ENCODE measurements at places on chromosomes 16 and 17.

- DNase-seq: no peak
Measured at GRCh38 chr17:27569884-27570577, 61.0 kb upstream of the LGALS9 start.

DNA sequence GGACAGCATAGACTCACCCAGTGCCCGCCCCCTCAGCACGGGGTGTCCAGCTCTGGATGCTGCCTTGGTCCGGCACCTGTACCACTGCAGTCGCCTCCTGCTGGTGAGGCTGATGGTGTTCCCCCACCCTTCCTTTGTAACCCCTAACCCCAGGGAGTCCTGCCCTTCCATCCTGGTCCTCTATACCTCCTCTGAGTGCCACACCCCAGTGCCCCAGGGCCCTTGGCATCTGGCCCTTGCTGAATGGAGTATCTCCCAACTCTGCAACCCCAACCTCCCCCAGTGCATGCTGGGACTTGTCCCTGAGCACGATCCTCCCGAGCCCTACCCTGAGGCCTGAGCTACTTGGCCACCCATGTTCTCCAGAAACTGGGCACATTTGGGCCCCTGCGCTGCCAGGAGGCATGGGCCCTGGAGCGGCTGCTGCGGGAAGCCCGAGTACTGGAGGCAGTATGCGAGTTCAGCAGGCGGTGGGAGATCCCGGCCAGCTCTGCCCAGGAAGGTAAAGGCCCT, 15.8 kb downstream of the RIPOR1 start:
- DNase-seq: no peak

- DNase-seq: no peak
Measured at GRCh38 chr17:67359960-67360791, 6.2 kb downstream of the PSMD12 start.

DNA sequence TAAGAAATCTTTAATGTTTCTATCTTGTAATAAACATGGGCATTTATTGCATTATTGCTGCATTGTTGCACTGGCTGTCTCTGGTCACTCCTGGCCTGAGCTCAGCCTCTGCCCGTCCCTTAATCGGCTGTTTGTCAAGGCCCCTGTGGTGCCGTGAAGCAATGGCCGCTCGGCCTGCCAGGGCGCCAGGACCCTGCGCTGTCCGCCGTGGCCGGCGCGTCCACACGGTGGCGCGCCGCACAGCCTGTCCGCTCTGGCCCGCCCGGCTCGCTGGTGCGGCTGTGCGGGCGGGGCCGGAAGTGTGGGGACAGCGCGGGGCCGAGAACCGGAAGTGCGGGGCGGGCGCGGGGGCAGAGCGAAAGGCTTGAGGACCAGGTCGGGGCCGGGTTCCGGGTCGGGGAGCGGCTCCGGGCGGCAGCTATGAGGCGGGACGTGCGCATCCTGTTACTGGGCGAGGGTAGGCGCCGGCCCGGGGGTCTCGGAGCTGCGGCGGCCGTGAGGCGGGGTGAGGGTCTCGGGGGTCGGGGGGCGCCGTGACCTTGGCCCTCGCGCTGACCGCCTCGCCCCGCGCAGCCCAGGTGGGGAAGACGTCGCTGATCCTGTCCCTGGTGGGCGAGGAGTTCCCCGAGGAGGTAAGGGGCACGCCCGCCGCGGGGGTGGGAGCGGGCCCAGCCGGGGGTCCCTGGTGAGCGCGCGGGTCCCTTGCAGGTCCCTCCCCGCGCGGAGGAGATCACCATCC, at the start of gene RHOT2:
Gene RHOT2, plus strand, starts transcription at position 353 of the 739 bp plus-strand sequence. Its CDS starts 68 bp downstream, at position 421.
- peak; percentile 96 for DNase-seq

GRCh38 chr16:86798247-86799041, 220.1 kb downstream of the FOXL1 start:
- DNase-seq: no peak

- DNase-seq: no peak
Measured at GRCh38 chr16:55044201-55044975, 113.7 kb downstream of the IRX5 start.

- DNase-seq: no peak
Measured at GRCh38 chr17:44905006-44906000, 6.1 kb upstream of the EFTUD2 start.

DNA sequence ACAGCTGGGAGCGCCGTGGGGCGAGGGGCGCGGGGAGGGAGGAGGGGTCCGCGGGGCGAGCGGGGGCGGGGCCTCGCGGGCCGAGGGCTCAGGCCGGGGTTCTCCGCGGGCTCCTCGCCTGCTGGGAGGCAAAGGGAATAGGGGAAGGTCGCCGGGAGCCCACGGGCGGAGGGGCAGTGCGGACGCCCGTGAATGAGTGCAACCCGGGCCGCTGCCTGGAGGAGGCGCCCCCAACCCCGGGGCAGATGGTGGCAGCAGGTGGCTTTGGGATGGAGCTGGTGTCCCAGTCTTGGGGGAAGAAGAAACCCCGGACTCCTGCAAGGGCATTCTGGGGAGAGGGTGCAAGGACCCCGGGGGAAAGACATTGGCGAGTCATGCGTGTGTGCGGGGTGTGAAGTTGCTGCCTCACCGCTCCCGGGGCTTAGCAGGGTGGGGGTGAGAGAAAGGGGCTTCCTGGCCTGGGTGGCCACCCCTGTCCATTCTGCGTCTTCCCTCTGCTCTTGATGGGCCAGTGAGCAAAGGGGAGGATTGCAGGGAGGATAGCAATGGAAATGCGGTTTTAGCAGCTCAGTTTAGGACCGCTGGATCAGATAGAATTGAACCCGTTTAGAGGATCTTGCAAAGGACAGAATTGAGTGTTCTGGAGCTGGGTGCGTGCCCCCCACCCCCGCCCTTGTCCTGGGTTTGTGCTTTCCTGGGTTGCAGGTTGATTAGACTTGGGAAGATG, 526 bp downstream of the KIAA0513 start:
- DNase-seq: no peak

GRCh38 chr17:67217446-67217845, 27.6 kb downstream of the HELZ start:
- DNase-seq: no peak

DNA sequence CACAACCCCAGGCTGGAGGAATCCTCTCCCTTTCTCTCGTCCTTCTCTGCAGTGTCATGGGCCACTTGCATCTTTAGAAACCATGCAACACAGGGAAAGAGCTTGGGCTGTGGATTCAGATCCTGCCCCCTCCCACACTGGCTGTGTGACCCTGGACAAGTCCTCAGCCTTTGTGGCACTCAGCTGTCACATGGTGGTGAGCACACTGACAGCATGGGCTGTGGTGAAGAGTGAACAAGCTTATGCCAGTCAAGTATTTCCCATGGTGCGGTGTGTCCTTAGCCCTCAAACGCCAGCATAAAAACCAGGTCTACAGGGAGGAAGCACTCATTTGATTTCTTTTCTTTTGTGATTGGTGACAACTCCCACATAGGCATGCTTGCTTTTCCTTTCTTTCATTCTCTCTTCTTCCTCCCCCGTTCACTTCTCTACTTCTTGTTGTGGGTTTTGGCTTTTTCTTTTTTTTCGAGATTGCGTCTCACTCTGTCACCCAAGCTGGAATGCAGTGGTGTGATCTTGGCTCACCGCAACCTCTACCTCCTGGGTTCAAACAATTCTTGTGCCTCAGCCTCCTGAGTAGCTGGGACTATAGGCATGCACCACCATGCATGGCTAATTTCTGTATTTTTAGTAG, 314.2 kb downstream of the CPPED1 start:
- DNase-seq: no peak

DNA sequence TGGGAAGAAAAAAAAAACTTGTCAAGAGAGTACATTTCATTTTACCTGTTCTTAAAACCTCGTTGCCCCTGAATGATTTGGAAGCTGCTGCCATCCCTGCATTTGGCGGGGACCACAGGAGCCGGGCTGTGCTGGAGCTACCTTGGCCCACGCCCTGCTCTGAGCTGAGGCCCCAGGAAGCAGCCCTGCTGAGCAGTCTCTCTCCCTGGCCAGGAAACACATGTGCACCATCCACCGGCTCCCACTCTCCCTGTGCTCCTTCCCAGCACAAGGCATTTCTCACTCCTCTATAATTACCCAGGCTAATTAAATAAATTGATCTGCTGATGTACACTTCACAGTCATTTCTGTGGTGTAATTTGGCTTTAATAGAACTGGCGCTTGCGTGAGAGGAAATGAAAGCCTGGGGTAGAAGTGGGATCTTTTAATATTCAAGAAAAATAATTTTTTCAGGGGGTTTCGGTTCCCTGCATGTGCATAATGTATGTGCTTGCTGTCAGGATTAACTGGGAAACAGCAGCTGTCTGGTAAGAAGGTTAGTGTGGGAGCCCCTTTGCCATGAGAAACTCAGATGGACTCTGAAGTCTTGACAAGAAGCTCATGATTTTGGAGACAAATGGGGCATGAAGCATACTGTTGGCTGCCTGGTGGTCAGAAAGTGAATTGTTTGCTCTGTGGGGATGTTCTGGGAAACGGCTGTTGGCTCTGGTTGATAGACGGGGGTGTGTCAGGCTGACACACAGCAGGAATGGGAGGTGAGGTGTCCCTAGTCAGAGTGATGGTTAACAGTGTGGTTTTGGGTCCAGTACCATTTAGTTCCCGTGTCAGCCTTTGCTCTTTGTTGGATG, 252.3 kb upstream of the EEF2KMT start:
- no peak for DNase-seq

DNA sequence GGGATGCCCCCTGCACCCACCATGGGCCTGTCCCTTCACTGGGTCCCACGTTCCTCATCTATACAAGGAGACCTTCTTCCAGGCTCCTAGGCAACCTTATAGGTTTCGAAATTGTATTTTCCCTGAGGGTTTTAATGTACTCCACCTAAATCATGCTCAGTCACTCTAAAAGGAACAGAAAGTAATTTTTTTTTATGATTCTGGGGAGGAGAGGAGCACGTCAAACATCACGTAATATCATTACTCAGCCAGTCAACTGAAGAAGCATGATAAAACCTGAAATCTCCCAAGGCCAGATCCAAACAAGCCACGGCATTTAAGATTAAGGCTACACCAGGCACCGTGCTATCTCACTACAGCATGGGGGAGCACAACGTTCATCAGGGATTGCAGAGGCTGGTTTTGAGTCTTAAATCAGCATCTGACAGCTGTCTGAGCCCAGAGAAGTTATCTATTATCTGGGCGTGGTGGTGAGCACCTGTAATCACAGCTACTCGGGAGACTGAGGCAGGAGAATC, 3.9 kb upstream of the TMEM114 start:
- DNase-seq: no peak

DNA sequence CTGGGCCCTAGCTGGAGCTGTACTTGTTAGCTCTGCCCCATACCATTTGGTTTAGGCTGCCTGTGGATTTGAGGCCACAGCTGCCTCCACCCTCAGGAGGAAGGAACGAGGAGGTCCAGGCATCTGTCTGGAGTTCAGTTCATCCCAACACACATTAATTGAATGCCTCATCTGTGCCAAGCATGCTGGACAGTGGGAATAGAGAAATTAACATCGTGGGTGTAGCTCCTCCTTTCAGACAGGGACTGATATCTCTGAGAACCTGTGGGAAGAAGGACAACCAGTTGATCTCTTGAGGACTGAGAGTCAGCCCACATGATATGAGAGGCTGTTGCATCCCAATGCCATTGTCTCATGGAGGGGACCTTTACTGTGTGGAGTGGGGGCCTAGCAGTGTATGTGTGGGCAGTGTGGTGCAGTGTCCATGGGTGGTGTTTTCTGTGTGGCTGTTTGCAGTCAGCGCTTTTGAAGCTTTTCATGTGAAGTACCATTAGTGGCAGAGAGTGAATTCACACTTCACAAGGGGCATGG, 29.4 kb upstream of the DDX52 start:
- DNase-seq: no peak

DNA sequence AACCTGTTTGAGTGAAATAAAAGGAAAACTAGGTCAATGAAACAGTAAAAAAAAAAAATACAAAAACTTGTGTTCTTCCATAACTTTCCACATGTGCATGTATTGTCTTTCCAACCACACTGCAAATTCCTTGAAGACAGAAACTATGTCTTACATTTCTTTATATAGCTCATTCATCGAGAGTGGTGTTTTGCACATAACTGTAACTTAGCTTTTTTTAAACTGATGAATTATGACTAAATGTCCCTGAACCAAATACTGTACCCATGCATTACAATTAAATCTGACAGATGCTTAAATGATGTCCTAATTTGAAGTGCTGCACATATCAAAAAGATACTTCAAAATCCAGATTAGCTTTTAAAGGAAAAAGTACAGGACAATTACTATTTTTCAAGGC, 50.1 kb downstream of the BRIP1 start:
- DNase-seq: no peak

DNA sequence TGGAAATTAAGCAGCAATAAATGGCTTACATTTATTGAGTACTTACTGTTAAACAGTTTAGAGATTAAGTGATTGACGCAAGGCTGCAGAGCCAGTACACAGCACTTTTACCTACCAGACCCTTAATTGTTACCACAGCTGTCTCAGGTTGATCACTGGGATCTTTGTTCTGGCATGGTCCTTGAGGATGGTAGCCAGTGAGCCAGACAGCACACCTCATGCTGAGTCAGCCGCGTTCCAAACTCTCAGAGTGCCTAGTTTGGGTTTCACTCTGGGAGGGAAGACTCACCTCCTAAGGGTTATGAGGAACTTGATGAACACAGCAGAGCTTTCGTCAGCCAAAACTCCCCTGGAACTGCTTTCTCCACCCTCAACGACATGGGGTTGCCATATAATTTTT, 20.4 kb downstream of the CDH3 start:
- no peak for DNase-seq

GRCh38 chr16:85123891-85124635, 11.8 kb upstream of the CIBAR2 start:
- DNase-seq: peak; percentile 76

- no peak for DNase-seq
Measured at GRCh38 chr17:28878981-28879380, 18.6 kb downstream of the FLOT2 start.

- no peak for DNase-seq
Measured at GRCh38 chr16:86461037-86461436, 49.3 kb upstream of the FOXF1 start.

DNA sequence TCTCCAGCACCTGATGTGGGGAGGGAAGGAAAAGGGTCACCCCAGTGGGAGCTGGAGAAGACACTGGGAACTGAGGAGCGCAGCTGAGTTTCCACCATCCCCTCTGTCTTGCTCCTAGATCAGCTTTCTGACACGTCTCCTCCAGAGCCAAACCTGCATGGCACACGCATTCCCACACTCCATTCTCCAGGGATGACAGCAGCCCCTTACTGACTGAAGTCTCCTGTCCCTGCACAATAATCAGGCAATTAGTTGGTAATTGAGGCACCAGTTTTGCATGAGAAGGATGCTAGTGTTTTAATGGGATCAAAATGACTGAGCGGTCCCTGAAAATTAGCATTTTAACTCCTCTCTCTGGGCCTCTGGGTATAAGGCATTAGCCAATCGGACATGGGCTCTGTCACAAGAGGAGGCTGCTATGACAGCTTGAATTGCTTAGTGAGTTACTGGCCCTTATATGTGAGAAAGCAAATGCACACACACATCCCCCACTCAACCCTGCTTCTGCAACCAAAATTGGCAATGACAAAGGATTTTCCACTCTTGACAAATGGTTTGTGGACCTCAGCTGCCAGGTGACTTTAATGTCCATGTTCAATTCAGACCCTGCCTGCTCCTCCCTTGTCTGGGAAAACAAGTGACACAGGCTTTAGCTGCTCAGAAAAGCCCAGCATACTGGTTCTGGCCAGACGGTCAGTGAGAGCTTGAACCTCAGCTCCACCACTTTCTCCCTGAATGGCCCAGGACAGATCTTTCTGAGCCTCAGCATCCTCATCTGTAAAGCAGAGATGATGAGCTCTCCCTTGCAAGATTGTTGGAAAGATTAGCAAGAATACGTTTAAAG, 57.2 kb upstream of the SREBF1 start:
- no peak for DNase-seq

GRCh38 chr16:88060524-88061219, 109.4 kb downstream of the BANP start:
- DNase-seq: no peak
